Brain (organoid and tissue), 16 donors: ENCODE measurements at places on chromosomes 6 and 20.

GRCh38 chr6:161414180-161414579 lies 140.3 kb upstream of the AGPAT4 start:
- DNase-seq: no peak

GRCh38 chr20:48267860-48268633 lies 482.8 kb upstream of the SULF2 start:
- no peak for DNase-seq

DNA sequence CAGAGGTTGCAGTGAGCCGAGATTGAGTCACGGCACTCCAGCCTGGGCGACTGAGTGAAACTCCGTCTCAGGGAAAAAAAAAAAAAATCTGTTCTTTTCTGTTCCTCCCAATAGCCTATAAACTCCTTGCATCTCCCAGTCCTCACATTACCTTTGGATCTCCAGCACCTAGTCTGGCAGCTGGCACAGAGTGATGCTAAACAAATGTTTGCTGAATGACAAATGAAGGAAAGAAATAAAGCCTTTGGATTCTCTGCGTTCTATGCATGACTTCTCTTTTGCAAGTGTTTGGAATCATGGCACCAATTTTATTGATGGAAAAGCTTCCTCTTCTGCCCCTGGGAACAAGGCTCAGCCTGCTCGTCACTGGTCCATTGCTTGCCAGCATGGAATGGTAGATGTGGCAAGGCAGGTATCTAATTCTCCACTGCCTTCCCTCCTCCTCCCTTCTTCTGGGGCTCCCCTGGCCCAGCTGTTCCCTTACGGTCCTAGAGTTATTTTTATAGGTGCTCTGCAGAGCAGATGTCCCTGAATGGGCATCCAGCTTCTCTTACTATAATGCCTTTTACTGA lies 53.6 kb upstream of the FYN start:
- DNase-seq: no peak

GRCh38 chr20:34654207-34654744 lies 22.6 kb downstream of the PIGU start:
- no peak for DNase-seq

DNA sequence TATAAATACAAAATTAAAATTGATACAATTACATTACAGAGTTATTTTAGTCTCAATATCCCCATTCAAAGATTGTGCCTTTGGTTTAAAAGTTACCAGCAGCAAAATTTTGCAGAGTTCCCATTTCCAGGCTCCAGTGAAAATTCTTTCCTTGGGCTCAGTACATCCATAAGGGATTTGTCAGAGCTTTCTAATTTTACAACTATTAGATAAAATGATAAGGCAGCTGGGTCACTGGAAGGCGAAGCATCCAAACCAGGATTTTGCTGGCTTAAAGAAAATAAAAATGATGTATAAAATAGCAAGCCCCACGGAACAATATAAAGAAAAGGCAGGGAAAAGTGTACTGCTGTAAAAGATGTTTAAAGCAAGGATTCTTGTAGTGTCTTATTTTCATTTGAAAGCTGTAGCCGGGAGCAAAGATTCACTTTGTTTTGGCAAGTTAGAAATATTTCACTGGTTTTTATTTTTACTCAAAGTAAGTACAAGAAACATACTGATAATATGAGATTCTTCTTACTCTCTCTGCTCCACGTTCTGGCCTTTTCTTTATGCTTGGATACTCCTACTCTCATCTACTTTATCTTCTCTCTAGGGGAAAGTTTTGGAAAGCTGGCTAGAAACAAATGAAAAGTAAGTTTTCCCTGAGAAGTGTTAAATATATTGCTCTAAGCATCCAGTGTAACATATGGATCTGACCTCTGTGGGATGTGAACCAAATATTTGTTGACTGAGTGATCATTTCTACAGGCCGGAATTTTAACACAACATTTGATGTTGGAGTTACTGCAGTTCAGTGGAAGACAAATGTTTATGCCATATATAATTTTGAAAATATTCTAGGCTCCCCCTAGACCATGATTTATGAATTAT lies 488.4 kb downstream of the PHF3 start:
- DNase-seq: peak; percentile 12

- no peak for DNase-seq
Observed at GRCh38 chr20:36532388-36532787, 8.9 kb upstream of the MYL9 start.

GRCh38 chr6:3575701-3576100 lies 118.9 kb upstream of the SLC22A23 start:
- no peak for DNase-seq

- peak; percentile 57 for DNase-seq
Observed at GRCh38 chr6:100657678-100658330, 193.1 kb upstream of the SIM1 start.

DNA sequence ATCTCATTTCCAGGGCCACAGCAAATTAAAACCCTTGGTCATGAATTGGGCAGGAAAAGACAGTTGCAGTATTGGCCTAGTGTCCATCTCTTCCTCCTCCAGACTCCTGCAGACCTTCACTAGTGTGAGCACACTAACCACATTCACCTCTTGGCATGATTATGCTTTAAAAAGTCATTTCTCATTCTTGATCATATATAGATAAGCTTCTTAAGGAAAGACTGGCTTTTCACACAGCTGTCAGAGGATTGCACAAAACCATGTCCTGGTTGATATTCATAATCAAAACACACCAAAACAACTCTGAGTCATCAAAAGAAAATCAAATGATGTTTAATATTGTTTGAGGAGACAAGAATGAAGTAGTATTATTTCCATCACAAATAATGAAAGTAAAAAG lies 52.1 kb downstream of the TMEM200A start:
- no peak for DNase-seq

DNA sequence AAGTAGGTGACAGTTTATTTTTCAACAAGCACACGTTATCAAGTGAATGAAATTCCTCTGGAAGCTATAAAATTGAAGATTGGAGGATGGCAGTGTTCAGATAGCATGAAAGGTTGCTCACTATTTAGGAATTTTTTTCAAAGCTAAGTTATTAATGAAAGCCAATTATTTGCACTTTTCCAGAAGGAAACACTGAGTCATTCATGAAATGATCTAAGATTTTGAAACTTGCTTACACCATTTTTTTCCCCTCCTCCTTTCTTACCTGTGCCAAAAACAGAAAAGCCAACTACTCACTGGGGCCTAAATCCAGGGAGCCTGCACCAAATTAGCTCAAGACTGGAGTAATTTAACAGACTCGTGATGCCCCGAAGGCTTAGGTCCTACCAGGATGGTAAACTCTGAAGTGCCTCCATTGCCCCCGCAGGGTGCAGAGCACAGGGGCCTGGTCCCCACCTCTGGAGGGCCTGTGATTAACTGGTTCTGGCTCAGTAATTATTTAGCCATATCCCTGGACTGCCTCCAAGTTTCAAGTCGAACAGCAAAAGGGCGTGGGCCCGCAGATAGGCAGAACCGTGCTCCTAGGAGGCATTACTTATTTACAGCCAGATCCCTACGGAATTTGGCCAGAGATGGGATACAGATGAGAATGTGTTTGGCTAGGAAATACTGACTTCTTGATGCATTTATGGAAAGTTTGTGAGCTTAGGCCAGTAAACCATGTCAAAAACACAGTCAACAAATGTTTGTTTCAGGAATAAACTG lies 28.0 kb upstream of the ZNF217 start:
- no peak for DNase-seq

DNA sequence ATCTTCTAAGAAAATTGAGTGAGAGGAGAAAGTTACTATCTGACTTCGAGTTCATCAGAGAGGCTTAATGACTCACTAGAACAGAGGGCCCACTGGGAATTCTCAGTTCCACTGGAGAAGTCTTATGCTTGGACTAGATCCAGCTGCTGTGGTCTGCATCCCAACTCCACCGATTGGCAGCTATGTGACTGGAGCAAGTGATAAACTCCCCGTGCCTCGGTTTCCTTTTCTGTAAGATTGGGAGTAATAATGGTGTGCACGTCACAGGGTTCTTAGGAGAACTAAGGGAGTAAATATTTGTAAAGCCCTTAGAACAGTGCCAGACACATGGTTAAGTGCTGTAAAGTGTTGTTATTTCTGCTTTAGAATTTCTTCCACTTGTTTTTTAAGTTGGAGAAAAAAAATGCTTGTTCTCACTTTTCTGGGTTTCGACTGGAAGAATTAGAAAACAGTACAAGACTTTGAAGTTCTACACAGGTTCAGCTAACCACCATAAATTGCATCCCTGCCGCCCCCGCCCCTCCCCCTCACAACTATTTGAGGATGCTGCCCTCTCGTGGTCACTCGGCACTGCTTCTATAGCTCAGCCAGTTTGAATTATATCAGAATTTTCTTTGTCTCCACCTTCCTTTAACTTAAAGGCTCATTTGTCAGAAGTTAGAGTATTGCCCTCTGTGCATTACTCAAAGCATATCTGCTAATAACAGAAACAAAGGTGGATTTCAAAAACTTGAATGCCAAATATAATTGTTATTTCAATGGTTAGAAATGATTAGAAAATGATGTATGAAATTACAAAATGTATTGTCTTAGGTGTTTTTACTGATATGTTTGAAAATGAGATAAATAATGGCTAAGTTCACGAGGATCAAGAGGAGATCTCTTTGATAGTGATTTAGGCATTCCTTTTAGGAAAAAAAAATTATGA lies 95.0 kb upstream of the IFNGR1 start:
- peak; percentile 58 for DNase-seq

DNA sequence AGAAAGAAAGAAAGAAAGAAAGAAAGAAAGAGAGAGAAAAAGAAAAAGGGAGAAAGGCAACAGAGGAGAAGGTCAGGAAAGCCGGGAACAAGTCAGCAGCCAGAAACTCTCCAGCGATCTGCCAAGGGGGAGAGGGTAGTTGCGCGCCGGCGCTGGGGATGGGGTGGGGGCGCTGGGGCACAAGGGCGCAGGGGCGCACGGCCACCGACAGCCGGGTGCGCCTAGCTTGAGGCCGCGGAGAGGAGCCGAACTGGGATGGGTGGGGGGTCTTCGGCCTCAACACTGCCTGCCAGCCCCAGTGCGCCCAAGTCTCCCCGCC lies 533 bp upstream of the RSPO3 start:
- peak; percentile 13 for DNase-seq

GRCh38 chr6:53582963-53583362 lies 38.1 kb upstream of the GCLC start:
- no peak for DNase-seq

DNA sequence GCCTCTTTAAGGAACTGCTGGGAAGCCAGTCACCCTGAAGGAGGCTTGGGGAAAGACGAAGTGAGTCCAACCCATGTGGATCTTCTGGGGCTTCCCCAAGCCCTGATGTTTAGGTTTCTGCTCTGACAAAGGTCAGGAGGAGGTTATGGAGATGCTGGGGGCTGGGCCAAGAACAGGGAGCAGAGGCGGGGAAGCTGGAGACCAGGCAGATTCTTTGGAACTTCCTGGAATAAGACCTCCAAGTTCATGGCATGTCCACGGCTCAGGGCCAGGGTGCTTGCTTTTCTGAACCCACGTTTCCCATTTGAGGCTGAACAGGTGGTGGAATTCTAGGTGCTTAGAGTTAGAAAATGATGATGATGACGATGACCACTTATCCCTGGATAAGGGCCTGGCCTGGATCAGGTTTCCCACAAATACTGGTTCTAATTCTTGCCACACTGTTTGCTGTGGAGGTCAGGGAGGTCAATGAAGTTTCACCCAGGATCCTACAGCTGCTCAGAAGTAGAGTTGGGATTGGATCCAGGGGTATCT lies 30.0 kb upstream of the TGM2 start:
- DNase-seq: no peak

GRCh38 chr6:14810021-14810420 lies 435.8 kb upstream of the JARID2 start:
- no peak for DNase-seq

DNA sequence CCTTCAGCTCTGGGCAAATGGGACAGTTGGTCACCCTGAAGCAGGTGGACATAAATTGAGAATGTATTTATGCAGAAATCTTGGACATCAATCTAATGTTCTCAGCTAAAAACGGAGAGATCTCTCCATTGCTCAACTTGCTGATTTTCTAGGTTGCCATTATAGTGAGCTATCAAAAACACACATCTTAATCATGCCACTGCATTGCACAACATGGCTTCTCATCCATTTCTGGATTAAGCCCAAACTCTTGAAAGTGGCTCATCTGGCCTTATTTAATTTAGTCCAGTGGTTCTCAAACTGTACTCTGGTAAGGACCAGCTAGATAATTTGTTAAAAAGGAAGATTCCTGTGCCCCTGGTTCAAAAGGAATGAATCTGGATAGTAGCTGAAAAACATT lies 324.9 kb upstream of the CITED2 start:
- no peak for DNase-seq

DNA sequence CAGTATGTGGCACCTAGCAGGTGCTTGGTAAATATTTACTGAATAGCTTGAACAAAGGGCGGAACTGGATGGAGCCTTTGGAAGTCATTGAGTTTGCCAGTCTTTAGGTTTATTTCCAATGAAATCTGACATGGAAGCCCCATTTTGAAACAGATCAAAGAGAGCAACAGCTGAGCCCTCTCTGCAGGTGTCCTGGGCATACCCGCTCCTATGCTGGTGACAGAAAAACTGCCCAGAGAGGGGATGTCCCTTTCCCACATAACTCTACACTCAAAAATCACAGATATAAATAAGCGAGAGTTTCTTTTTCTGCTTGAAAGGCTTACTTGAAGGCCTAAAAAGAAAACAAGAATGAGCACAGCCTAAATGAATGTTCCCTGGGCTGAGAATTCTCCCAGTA lies 53.0 kb upstream of the RALY start:
- no peak for DNase-seq

- DNase-seq: no peak
Observed at GRCh38 chr6:148367411-148368024, 24.9 kb downstream of the SASH1 start.

DNA sequence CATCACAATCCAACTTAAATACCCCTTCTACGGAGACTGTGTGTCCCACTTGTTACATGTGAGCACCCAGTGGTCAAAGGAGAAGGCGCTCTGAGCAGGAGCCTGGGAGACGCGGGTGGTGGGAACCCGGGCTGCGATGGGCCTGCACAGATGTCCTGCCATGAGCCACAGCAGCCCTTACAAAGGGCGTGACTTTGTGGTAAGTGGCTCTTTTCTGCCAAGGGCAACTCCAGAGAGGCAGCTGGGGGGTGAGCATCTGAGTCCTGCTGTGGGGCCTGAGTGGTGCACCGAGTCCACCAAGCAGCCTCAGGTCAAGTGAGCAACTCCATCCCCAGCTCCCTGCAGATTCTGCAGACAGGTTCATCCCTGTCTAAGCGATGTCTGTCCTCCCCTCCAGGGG lies 33.6 kb upstream of the CST7 start:
- DNase-seq: no peak

- no peak for DNase-seq
Observed at GRCh38 chr20:56032251-56032650, 26.9 kb upstream of the CBLN4 start.

- DNase-seq: no peak
Observed at GRCh38 chr6:49540614-49541013, 9.9 kb upstream of the C6orf141 start.

GRCh38 chr6:130890521-130890971 lies 63.3 kb downstream of the SMLR1 start:
- no peak for DNase-seq

GRCh38 chr6:44614396-44614795 lies 226.9 kb downstream of the CDC5L start:
- no peak for DNase-seq
